T-helper 2 cell treated with Interferon-gamma antibody and Interleukin-4, amounts not matched to agents 5 μg/mL and 100 μg/mL, for 36 hours (primary cell): ENCODE measurements at places on chromosomes 2 and 18.

DNA sequence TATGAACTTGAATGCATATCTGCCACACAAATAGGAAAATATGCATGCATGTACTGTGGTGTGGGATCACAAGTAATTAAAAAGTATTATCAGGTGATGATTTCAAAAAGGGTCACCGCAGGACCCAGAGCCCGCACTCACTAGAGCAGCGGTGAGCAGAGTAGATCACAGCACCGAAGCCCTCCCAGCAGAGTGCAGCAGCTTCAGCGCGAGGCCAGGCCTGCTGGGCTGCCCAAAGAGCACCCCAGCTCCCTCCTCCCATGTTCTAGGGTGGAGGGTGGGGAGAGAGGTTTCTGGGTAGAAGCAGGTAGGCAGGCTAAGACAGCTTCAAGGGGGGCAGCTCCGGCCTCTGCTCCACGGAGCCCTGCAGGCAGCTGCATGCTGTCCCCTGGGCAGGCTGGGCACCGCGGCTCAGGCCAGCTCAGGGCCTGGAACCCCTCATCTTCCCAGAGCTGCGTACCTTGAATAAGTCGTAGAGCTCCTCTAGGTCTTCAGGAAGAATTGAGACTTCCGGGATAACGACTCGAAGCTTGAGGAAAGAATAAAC lies 24.9 kb downstream of the RPL31 start:
- DNase-seq = no peak

DNA sequence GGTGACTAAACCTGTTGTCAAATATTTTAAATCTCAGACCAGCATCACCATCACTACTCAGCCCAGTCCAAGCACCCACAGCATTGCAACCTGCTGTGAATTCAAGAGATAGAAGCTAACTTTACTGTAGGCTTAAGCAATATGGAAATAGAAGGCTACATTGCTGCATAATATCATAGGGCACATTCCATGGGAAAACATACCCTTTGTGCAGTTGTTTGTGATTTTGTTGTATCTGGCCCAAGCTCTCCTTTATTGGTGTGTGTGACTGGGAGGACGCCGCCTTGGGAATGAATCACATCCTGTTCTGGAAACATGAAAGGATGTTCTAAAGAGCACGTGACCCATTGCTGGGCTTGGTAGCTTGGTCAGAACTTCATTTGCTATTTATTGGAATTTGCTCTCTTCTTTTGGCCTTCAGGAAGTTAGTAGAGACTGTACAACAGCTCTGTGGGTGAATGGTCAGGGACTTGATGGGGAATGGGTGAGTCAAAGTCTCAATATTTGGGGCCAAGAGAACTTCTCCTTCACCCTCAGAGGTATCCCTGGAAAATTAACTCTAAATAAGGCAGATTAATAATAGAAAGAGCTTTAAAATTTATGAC lies 106.8 kb upstream of the SERPINE2 start:
- DNase-seq = no peak

DNA sequence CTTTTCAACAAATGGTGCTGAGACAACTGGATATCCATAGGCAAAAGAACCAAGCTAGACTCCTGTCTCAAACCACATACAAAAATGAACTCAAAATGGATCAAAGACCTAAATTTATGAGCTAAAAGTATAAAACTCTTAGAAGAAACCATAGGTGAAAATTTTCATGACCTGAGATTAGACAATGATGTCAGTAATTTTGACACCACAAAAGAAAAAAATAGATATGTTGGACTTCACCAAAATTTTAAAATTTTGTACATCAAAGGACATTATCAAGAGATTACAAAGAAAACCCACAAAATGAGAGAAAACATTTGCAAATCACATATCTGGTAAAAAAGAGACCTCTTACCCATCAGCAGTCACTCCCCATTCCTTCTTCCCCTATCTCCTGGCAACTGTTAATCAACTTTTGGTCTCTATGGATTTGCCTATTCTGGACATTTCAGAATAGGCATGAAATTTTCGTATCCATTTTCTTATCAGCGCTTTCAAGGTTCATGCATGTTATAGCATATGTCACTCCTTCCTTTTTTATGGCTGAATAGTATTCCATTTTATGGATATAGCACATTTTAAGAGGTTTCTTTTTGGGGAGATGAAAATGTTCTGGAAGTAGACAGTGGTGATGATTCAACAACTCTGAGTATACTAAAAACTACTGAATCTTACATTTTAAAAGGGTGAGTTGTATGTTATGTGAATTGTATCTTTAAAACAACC lies 43.3 kb downstream of the FAM178B start:
- DNase-seq = no peak

GRCh38 chr2:195501746-195502145 lies 155.3 kb upstream of the SLC39A10 start:
- DNase-seq = no peak

DNA sequence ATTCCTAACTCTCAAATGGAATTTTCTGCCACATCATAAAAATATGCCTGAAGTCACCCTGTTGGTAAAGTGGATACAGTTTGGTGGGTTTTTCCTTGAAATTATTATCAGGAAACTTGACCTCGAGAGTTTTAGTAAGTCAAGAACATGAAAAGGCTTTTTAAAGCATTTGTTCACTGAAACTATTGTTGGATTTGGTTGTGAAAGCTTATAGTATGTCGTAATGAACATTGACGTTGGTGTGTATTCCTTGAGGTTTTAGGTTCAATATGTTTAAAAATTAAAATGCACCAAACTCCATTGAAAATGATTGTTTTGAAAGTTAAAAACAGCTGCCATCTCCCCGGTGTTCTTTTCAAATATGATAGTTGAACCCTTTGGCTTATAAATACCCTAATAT lies 30.8 kb downstream of the AOX1 start:
- no peak for DNase-seq

DNA sequence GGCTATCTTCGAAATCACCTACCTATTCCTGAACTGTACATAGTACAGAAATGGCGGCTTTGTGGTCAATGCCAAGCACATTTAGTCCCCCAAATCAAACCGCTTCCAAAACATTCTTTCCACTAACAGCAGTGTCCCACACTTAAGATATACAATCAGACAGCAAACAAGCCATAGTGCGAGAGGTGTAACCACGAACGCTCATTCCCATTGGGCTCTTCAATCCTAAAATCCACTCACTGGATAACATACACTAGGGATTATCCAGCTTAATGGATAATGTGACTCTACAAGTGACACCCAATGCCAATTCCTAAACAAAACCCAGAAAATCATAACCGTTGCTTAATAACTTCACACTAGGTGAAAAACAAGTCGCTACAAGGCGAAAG lies 2.0 kb downstream of the XPO1 start:
- peak; percentile 25 for DNase-seq

DNA sequence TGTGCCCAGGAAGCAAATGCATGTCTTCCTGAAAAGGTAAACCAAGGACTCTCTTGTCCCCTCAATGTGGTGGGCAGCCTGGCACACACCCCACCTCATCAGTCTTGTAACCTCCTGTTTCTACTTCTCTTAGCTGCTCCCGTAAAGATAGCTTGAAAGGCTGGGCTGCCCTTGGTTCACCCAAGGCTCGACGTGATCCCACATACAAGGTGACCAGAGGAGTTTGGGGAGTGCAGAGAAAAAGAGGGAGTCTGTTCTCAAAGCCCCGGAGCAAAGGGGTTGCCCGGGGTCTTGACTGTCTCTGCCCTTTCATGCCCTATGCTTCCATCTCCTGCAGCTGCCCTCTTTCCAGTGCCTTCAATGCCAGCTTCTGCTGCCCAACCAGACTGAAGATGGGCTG lies 18.3 kb upstream of the FOSL2 start:
- no peak for DNase-seq

- peak; percentile 82 for DNase-seq
Measured at GRCh38 chr18:812376-813171, 532 bp upstream of the YES1 start.

DNA sequence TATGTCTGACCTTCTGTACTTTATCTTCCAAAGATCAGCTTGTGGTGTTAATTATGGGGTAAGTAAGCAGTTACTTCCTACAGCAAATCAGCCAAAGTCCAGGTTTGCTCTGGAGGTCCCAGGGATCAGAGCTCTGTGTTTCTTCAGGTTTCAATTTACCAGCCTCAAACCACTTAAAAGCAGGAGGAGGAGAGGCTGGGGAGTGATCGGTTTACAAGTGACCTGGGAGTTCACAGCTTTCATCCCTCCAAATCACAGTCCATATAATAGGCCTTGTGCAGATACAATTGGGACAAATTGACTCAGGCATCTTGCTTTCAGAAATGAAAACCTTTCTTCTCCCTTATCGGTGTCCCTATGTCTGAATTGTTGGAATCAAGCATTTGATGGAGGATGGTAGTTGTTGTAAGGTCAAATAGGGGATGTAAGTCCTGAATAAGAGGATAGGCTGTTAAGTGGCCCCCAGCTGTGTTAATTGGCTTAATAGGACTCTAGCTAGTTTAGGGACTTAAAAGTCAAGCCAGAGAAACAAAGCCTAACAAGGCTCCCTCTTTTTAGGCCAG lies 188.0 kb upstream of the NT5C1B start:
- DNase-seq = no peak

DNA sequence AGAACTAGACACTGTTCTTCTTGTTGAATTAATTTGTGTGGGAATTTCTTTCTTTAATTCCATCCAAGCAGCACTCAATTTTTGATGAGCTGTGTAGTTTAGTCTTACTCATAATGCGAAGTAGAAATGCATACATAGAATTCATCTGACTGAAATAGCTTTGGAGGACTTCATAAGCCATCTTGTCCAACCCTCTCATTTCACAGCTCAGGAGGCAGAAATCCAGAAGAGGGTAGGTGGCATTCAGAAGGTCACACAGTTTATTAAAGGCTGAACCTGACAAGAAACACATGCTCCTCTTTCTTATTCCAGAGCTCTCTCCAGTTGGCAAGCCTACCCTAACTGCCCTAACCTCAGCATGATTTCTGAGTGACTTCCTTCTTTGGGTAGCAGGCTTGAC lies 169.2 kb upstream of the NOSTRIN start:
- no peak for DNase-seq

DNA sequence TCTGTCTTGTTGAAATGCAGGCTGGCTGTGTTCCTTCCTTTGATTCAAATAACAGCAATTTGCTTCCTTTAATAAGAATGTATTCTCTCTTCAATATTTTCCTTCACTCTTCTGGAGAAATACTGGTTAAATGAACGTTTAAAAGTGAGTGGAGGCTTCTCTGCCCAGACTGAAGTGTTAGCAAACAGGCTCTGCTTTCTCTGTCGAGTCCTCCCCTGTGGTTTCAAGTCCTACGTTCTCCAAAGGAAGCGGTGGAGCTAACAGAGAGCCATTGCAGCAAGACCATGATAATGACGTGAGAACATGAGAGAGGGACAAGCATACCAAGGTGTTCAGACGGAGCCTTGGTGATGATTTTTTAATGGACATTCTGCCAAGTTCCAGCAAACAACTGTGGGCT lies 26.2 kb upstream of the PID1 start:
- no peak for DNase-seq

DNA sequence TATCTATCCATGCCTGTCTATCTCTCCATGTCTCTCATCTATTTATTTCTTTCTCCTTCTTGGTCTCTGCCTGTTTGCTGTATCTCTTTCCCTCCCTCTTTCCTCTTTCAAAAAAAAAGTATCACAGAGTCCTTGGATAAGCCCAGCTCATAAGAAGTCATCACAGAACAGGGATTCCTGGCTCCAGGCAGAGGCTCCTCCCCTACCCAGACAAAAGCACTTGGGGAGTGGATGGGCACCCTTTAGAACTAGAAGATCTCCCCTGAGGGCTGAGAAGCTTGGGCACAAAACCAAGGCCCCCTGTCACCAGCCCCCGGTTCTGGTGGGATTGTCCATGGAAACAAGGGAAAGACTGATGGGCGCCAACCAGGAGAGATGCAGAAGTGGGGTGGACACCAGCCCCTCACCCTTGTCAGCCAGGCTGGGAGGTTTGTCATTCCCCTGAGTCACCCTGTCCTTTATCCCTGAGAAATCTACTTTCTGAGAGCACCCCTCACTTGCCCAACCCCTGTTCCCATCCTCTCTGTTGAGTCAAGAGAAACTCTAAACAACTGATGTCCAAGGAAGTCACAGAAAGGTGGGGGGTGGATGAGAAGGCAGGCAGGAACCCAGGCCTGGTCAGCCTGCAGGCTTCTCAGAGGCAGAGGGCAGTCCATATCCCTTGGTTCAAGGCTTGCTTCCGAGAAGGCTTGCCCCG lies 127.1 kb downstream of the TNS1 start:
- DNase-seq = no peak

GRCh38 chr2:8525236-8525581 lies 156.6 kb upstream of the ID2 start:
- DNase-seq = no peak

DNA sequence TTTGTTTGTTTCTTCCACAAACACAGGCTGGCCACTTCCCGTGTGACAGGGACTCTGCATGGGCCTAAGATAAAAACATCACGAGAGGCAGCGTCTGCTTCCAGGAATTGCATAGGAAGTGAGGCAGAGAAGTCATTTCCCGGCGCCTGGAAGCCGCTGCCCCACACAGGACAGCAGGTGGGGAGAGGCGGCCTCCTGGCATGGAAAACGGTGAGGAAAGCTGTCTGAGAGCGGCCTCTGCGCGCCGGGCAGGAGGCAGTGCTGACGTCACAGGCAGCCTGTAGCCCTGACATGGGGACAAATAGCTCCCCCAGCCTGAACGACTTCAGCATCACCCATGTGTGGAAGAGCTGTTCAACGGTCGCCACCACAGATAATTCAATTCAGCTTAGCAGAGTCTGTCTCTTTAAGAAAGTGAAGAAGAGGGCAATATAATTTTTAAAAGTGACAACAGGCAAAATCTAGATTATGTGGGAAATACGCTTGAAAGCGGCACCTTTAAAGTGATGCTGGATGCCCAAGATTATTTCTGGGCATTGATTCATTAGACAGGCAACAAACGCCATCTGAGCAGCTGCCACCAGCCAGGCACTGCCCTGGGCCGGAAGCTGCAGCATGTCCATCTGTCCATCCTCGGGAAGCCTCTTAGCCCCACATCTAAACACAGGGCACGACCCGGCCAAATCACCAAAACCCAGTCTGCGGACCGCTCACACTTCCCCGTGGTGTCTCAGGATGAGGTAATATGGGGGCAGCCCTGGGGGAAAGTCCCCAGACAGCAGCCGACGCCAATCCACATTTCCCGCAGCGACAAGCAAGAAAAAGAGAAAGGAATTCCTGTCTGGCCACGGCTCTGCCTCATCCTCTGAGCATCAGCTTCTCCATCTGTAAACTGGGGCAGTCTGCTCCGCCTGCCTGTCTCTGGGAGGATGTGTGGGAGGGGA lies 138.9 kb downstream of the PXDN start:
- DNase-seq = no peak

DNA sequence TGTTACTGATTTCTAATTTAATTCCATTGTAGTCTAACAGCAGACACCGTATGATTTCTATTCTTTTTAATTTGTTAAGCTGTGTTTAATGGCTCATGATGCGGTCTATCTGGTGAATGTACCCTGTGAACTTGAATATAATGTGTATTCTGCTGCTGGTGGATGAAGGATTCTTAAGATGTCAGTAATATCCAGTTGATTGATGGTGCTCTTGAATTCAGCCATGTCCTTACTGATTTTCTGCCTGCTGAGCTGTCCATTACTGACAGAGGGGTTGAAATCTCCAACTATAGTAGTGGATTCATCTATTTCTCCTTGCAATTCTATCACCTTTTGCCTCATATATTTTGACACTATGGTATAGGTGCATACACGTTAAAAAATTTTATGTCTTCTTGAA lies 373.3 kb upstream of the RAB12 start:
- DNase-seq = no peak

- no peak for DNase-seq
Measured at GRCh38 chr2:169007356-169007755, 23.8 kb downstream of the ABCB11 start.
